Glutamatergic neuron (in vitro differentiated cells): ENCODE measurements at places on chromosomes 6 and 20.

DNA sequence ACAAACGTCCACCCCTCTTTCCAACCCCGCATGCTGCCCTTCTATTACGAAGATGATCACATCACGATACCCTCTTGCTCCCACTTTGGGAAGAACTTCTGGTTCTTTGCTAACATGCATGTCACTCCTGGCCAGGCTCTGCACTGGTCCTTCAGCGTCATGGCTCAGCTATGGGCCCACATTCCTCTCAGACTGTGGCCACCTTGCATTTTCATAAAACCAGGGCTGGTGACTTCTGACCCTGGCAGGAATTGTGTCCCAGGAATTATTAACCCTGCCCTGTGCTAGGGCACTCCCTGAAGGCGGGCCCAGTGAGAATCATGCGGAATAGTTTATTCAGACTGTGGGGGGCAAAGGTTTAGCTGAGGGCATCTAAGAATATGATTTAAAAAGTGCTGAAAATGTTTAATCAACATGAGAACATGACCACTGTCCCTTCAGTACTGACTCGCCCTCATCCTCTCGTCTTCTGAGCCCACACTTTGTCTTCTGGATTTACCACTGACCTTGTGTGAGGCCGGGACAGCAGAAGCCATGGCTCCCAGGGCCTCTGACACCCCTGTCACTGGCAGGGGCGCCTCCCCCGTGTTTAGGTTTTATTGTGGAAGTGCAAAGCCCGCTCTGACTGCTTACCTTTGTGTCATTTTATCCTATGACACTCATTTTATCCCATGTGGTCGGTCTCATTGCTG lies 38.1 kb upstream of the THBS2 start:
- H3K27me3 ChIP-seq, result peaks cover 5% of the 10 kb centered on the region
- DNase-seq, result no peak
- H3K36me3 ChIP-seq, result no peaks in the 10 kb centered on the region
- H3K4me3 ChIP-seq, result no peak overlapping the region

GRCh38 chr6:80548532-80548931 lies 442.1 kb downstream of the BCKDHB start:
- H3K4me1 ChIP-seq, result peaks cover 23% of the 10 kb centered on the region
- DNase-seq, result no peak
- H3K27ac ChIP-seq, result no peak overlapping the region
- H3K4me3 ChIP-seq, result no peak overlapping the region
- H3K27me3 ChIP-seq, result no peaks in the 10 kb centered on the region

GRCh38 chr20:59371431-59371830 lies 71.0 kb downstream of the EDN3 start:
- peaks cover 3% of the 10 kb centered on the region for H3K27me3 ChIP-seq
- no peak for DNase-seq
- no peak overlapping the region for H3K4me3 ChIP-seq
- H3K4me1 ChIP-seq, result peaks cover 26% of the 10 kb centered on the region
- H3K27ac ChIP-seq, result no peak overlapping the region
- H3K36me3 ChIP-seq, result peaks cover under 1% of the 10 kb centered on the region

DNA sequence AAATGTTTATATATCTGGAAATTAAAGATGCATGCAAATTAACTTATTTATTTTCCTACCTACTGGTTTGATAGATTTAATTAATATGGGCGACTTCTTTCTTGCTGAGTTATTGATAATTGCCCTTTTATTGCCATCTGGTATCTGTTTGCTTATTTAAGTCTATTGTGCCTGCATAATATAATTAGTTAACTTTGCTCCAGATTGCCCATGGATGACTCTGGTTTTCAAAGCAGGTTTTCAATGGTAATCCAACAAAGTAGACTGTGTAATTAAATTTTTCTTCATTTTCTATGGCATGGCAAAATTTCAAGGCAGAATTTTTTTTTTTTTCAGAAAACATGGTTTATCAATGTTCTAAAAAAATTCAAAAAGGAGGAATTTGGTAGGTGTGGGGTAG lies 1092.0 kb downstream of the GRIK2 start:
- DNase-seq, result no peak
- H3K4me1 ChIP-seq, result no peaks in the 10 kb centered on the region
- H3K4me3 ChIP-seq, result no peak overlapping the region
- peaks cover 3% of the 10 kb centered on the region for H3K27me3 ChIP-seq
- no peaks in the 10 kb centered on the region for H3K36me3 ChIP-seq
- H3K27ac ChIP-seq, result no peak overlapping the region

DNA sequence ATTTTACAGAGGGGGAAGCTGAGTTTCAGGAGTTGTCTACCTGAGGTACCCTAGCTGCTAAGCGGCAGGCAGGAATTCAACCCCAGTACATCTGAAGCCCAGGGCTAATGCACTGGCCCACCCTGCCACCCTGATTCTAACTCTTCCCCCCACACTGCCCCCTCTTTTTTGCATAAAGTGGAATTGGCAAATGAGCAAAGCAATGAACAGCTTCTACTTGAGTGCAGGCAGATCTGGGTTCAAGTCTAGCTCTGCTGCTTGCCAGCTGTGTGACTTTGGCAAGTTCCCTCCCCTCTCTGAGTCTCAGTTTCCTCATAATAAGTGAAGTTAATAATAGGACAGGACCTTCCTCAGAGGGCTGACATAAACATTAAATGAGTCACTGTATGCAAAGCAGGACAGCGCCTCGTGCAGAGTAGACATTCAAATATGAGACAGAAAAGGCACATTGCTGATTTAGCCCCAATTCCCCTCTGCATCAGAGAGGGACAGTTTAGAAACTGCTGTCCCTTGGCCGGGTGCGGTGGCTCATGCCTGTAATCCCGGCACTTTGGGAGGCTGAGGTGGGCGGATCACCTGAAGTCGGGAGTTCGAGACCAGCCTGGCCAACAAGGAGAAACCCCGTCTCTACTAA lies 4.7 kb downstream of the ADA start:
- no peaks in the 10 kb centered on the region for H3K4me1 ChIP-seq
- no peak overlapping the region for H3K4me3 ChIP-seq
- H3K36me3 ChIP-seq, result no peaks in the 10 kb centered on the region
- peaks cover 9% of the 10 kb centered on the region for H3K27me3 ChIP-seq

DNA sequence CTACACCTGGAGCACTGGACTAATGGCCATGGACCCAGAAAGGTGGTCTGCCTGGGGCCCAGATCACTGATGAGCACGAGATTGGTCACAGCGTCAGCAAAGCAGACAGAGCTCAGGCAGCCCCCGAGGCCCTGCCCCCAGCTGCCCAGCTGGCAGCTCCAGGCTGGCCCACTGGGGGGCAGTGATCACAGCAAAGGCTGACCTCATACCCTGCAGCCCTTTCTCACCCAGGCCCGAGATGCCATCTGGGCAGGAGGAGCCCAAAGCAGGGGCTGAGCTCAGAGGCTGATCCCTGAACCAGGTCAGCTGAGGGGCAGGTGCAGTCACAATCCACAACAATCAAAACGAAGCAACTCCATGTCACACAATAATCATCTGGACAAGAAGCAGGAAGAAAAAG lies 4.1 kb downstream of the MAP1LC3A start:
- no peak overlapping the region for H3K27ac ChIP-seq
- H3K36me3 ChIP-seq, result no peaks in the 10 kb centered on the region
- DNase-seq, result peak; percentile 66
- H3K4me1 ChIP-seq, result peaks cover 9% of the 10 kb centered on the region

GRCh38 chr6:146679386-146679785 lies 80.6 kb downstream of the ADGB start:
- peaks cover 6% of the 10 kb centered on the region for H3K4me1 ChIP-seq
- H3K27ac ChIP-seq, result no peak overlapping the region
- no peaks in the 10 kb centered on the region for H3K36me3 ChIP-seq
- DNase-seq, result no peak
- H3K27me3 ChIP-seq, result peaks cover 3% of the 10 kb centered on the region

DNA sequence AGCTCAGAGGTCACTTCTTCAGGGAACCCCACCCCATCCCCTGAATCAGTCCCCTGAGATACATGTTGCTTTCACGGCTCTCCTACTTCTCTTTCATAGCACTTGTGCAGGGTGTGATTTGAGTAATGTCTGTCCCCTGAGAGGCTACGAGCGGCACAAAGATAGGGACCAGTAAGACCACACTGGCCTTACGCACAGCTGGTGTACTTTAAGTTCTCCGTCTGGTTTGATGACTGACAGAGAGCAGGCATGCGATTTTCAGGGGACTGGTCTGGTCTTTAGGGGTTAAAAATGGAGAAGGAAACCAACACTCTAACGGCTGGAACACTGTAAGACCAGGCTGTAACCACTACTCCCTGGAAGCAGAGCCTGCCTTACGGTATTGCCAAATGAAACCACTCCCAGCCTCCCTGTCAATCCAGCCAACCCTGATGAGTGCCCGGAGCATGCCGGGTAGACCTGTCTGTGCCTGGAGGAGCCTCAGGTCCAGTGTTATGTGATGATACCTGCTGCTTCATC lies 47.1 kb downstream of the ELMO2 start:
- no peaks in the 10 kb centered on the region for H3K36me3 ChIP-seq
- H3K27ac ChIP-seq, result no peak overlapping the region
- H3K27me3 ChIP-seq, result peaks cover 1% of the 10 kb centered on the region
- no peak for DNase-seq
- H3K4me1 ChIP-seq, result peaks cover 17% of the 10 kb centered on the region
- H3K4me3 ChIP-seq, result no peak overlapping the region

GRCh38 chr20:63587256-63587655 lies 13.2 kb upstream of the HELZ2 start:
- DNase-seq, result no peak
- H3K36me3 ChIP-seq, result no peaks in the 10 kb centered on the region
- peaks cover 3% of the 10 kb centered on the region for H3K27me3 ChIP-seq
- H3K27ac ChIP-seq, result no peak overlapping the region

- DNase-seq, result no peak
- H3K4me1 ChIP-seq, result no peaks in the 10 kb centered on the region
- no peak overlapping the region for H3K27ac ChIP-seq
- no peaks in the 10 kb centered on the region for H3K27me3 ChIP-seq
- no peaks in the 10 kb centered on the region for H3K36me3 ChIP-seq
These were observed 227.1 kb upstream of the DEFB112 start for GRCh38 chr6:50276771-50277261.
